ENCODE measurements at places on chromosomes 3 and 15. TPM values are rescaled to one million over a fixed set of nuclear protein-coding genes. Genes with fewer than 3 reads are reported as not detected.

ASB14 gene
- not detected for total RNA-seq

C3orf20 gene
- not detected for total RNA-seq

CRYGS gene
- 2.2 TPM for total RNA-seq

CTXND1 gene
- not detected for total RNA-seq

AHSG gene
- not detected for total RNA-seq

HCLS1 gene
- total RNA-seq = 3.5 TPM

LAMB2 gene
- 692 TPM for total RNA-seq

KY gene
- 0.25 TPM for total RNA-seq

SST gene
- total RNA-seq = not detected

CCDC33 gene
- total RNA-seq = not detected

NOX5 gene
- 0.10 TPM for total RNA-seq

PLD1 gene
- 16.7 TPM for total RNA-seq

CORO2B gene
- total RNA-seq = 36.8 TPM

CFAP100 gene
- total RNA-seq = not detected

INKA1 gene
- total RNA-seq = 4.9 TPM

XIRP1 gene
- not detected for total RNA-seq

RHOA gene
- 359 TPM for total RNA-seq

IMPG2 gene
- 0.20 TPM for total RNA-seq

GOLGA8N gene
- 3.6 TPM for total RNA-seq

SLC22A14 gene
- not detected for total RNA-seq

TNNC1 gene
- total RNA-seq = not detected

CACNA2D3 gene
- total RNA-seq = 2.6 TPM

FSIP1 gene
- 0.25 TPM for total RNA-seq

POLQ gene
- total RNA-seq = 0.68 TPM

FEZF2 gene
- total RNA-seq = not detected

TRIM42 gene
- total RNA-seq = not detected

COL6A5 gene
- total RNA-seq = not detected

CPNE4 gene
- total RNA-seq = not detected

DUOXA2 gene
- total RNA-seq = not detected

GBE1 gene
- total RNA-seq = 131 TPM

RGMA gene
- total RNA-seq = 19.3 TPM

FAM227B gene
- not detected for total RNA-seq

PLSCR4 gene
- total RNA-seq = 139 TPM

TPM1 gene
- 105 TPM for total RNA-seq

TP63 gene
- total RNA-seq = 0.37 TPM

ITPKA gene
- total RNA-seq = 1.1 TPM

LZTFL1 gene
- 18.6 TPM for total RNA-seq

STAC gene
- total RNA-seq = 0.05 TPM

ATP13A4 gene
- total RNA-seq = not detected

ZIC1 gene
- total RNA-seq = not detected

CHRNA5 gene
- 3.5 TPM for total RNA-seq

ANKRD34C gene
- total RNA-seq = not detected

LINGO1 gene
- 0.15 TPM for total RNA-seq

CYP1A2 gene
- not detected for total RNA-seq

TM4SF18 gene
- 1.2 TPM for total RNA-seq

IQCF5 gene
- not detected for total RNA-seq

FGF12 gene
- 1.3 TPM for total RNA-seq
